Spleen (tissue), 13 donors: ENCODE measurements at places on chromosomes 7 and 10. TPM values are rescaled to one million over a fixed set of nuclear protein-coding genes. Genes with fewer than 3 reads are reported as not detected.

PLA2G12B gene
- polyA plus RNA-seq, result not detected

PAPOLB gene
- not detected for polyA plus RNA-seq

DNA sequence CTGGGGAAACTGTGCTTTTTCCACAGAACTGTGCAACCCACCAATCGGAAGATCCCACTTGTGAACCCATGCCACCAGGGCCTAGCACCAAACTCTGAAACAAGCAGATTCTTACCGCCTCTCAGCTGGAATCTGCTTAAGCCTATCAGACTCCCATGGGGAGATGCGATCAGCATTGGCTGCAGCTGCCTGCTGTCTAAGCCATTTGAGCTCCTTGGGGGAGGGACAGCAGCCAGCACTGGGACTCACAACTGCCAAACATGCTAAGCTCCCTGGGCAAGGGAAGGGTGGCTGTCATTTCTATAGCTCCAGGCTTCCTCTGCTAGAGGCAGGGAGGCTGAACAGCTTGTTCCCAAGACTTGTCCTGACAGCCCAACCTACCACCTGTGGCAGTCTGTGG lies 283.8 kb downstream of the CDK14 start:
- DNase-seq, result no peak

- no peak for DNase-seq
Measured at GRCh38 chr10:1316809-1317143, 260.6 kb downstream of the WDR37 start.

SPDYE2 gene
- polyA plus RNA-seq, result not detected
